ENCODE measurements at places on chromosomes 6 and 20.

GRCh38 chr20:4683261-4683660 is 38.4 kb upstream of the PRND start:
- no peak for DNase-seq

DNA sequence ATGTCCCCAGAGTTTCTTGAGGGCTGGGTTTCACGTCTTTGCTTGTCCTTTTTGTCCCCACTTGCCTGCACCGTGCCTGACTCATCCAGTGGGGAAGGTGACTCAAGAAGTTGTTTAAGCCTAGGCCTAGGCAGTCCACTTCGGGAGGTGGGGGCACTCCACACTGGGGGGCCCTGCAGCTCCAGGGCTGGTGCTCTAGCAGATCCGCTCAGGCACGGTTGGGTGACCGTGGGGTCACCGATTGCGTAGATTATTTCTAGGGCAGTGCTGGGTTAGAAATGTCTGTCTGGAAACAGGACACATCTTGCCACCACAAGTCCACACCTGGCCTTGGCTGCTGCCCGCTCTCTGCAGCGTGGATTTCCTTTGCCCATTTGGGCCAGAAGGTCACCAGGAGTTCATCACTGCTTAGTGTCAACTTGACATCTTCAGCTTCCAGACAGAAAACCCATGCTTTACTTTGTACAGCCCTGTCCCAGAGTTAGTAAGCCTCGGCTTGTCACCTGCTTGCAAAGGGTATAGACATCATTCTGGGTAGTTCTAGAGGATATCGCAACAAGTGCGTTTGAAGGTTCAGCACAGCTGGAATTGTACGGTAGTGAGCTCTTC is 13.6 kb upstream of the C20orf144 start:
- DNase-seq: no peak

DNA sequence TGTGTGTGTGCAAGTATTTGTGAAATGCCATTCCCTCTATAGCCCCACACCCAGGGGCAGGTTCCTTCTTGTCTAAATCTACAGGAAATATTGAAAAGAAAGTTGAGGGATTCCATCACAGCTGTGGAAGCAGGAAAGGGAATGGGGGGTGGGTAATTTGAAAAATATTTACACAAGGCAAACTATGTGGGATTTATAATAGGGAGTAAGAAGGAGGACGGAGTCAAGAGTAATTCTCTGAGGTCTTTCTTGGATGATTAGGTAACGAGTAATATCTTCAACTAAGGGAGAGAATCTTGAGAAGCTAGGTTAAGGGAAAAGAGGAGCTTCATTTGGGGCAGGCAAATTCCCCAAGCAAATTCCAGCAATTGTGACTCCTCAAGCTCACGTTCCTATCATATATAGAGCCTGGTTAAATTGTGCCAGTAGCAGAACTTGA is 113.5 kb upstream of the SGK1 start:
- no peak for DNase-seq

GRCh38 chr20:6646021-6646636 is 121.4 kb upstream of the BMP2 start:
- DNase-seq: no peak

GRCh38 chr20:25238319-25239037 is 9.4 kb upstream of the PYGB start:
- no peak for DNase-seq

DNA sequence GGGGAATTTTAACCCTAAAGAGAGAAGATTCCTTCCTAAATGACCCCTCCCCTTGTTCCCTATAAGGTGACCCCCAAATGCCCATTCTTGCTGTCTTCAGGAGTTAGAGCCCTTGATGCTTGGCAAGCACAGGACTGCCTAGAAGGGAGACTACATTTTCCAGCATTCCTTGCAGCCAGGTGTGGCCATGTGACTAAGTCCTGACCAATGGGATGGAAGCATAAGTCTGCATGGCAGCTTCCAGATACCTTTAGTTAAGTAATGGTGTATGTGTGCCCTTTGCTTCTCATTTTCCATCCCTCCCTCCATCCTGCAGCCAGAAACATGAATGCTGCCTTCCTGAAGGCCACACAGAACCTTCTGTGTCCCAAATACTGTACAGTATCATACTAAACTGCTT is 5.5 kb downstream of the BFSP1 start:
- DNase-seq: no peak

Data from dorsolateral prefrontal cortex (tissue), 122 donors.